ENCODE measurements at places on chromosomes 7 and 10.

DNA sequence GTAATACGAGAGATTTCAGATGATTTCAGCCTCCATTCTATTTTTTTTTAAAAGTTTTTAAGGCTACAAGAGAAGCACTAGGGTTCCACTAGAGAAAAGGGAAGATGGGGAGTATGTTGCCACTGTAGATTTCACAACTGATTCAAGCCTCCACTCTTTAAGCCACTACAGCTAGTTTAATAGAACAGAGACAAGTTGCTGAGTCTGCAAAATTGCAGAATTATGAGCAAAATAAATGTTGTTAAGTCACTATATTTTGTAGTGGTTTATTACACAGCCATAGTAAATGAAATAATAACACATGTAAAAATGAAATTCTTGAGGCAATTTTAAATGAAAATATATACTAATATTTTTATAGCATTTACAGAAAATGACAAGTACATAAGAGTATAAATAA, 96.0 kb upstream of the POT1 start:
- DNase-seq, result no peak

- no peak for DNase-seq
Measured at GRCh38 chr10:52668024-52668423, 104.6 kb downstream of the MBL2 start.

- no peak for DNase-seq
Measured at GRCh38 chr10:126661841-126662515, 8.5 kb downstream of the C10orf90 start.

GRCh38 chr7:92615861-92616260, 25.7 kb upstream of the FAM133B start:
- DNase-seq, result no peak

- DNase-seq, result no peak
Measured at GRCh38 chr7:14507617-14508016, 394.9 kb downstream of the DGKB start.

GRCh38 chr7:156140896-156141295, 328.6 kb upstream of the SHH start:
- no peak for DNase-seq

Measured in dorsolateral prefrontal cortex (tissue), 122 donors.